Stimulated activated CD4-positive, alpha-beta T cell treated with anti-CD3 and anti-CD28 coated beads, Interleukin-2, amount 100 ng/mL, for 24 hours (primary cell): ENCODE measurements at places on chromosomes 5 and 9.

DNA sequence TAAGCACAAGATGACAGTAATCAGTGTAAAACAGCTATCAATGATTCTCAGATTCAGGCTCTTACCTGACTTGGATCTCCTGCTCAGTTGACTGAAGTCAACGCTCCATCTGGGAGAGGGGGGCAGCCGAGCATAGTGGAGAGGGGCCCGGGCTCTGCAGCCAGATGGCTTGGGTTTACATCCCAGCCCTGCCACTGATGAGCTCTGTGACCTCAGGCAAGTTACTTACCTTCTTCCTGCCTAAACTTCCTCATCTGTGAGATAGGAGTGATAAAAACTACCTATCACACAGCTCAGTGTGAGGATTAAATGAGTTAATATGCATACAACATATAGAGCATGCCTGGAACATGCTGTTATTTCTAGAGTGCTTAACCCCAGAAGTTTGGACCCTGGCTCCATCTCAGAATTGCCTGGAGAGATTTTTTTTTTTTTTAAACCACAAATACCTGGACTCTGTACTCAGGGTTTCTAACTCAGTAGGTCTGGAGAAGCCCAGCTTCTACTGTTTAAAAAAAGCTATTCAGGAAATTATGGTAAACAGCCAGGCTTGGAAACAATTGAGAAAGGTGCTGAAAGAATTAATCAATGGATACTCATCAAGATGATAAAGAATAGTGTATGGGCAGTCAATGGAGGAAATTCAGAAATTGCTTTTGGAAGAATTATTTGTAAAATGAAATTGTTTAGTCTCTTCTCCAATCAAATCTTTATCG is 72.2 kb downstream of the ANKRD55 start:
- DNase-seq = no peak

- no peak for DNase-seq
Observed at GRCh38 chr5:73263001-73263710, 90.2 kb downstream of the TMEM174 start.

DNA sequence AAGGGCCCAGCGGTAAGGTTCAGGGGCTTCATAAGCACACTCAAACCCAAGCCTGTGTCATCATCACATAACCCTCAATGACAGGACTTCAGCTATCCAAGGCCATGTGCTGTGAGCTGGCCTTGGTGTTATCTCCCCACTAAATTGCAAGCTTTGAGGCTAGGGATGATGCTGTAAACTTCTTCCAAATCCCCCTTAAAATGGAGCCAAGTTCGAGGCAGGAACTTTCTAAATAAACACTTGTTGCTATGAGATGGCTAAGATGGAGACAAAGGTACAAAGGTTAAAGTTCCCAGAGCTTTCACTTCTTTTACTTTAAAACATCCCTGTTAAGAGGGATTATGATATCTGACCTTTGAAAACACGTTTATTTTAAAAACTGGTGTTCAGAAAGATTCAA is 123.6 kb downstream of the MYO10 start:
- no peak for DNase-seq

DNA sequence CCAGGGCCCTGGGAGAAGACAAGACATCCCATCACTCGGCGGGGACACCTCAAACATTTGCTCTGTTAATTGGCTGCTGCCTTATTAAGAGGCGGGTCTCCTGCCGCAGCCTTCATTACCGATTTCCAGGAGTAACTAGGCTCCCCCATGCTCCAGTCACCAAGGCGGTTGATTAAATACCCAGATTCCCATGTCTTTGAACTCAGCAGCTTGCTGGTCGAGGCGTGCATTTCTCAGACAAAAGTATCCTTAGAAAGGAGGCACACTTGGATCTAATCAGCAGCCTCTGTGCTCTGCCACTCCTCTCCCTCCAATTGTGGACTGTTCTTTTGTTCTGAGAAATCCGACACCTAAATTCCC is 228.8 kb downstream of the FSTL4 start:
- no peak for DNase-seq

- DNase-seq = no peak
Observed at GRCh38 chr9:124390794-124391658, 24.2 kb downstream of the PSMB7 start.

GRCh38 chr5:77928776-77929300 is 152.7 kb upstream of the TBCA start:
- DNase-seq = no peak

GRCh38 chr5:95846554-95847260 is 24.2 kb upstream of the GLRX start:
- DNase-seq = peak; percentile 67
